ENCODE measurements at places on chromosomes 1 and 21.

DNA sequence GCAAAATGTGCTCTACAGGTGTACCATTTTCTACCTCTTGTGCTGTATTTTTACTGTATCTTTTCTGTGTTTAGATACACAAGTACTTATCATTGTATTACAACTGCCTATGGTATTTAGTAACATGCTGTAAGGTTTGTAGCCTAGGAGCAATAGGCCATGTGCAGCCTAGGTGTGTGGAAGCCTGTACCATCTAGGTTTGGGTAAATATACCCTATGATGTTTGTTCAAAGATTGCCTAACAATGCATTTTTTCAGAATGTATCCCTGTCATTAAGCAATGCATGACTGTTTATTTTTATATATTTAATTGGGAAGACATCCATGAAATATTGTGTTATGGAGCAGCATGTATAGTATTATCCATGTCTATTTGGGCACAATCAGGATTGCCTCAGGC, 11.0 kb downstream of the ETV3L start:
- DNase-seq = no peak

GRCh38 chr1:205477759-205478247, 22.0 kb upstream of the BLACAT1 start:
- DNase-seq = no peak

DNA sequence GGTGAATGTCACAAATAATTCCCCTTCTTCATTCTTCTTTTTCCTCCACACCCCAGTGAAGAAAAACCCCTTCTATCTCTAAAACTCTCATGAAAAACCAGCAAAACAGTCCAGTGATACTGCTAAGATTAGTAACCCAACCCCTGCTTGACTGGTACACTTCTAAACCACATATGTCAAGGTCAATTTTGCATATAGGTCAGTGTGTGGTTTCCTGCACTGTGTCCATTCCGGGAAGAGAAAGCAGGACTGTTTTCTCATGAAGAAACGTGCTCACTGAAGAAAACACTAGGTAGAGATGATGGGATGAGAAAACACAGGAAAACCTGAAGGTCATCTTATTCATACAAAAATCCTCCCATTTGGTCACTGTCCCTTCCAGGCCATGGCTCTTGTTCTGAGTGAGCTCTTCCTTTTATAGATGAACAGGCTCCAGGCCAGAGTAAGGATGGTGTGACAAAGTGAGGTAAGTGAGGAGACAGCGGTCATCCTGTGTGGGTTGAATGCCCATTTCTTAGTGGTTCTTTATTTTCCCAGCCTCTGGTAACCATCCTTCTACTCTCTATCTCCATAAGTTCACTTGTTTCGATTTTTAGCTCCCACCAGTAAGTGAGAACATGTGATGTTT, 122.7 kb downstream of the FASLG start:
- DNase-seq = no peak

DNA sequence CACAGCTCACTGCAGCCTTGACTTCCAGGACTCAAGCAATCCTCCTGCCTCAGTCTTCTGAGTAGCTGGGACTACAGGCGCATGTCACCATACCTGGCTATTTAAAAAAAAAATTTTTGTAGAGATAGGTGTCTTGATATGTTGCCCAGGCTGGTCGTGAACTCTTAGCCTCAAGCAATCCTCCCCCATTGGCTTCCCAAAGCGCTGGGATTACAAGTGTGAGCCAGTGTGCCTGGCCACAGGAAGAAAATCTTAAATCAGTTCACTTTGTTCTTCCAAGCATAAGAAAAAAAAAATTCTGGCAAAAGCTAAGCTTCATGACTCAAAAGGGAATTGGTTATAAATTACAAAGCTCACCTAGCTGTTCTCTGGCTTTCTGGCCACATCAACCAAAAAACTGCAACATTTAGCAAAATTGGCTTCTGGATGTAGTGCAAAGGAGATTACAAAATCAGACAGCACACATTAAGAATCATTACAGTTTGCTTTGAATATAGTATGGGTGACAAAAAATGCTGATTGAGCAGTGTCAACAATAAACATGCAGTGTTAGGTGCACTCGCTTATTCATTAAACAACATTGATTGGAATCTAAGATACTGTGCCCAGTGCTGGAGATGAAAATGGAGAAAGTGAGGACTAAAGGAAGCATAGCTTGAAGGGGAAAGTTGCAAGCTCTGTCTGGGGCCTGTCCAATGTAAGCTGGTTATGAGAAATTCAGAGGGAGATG, 76.7 kb downstream of the KCTD3 start:
- DNase-seq = no peak

- DNase-seq = no peak
These were observed 209.2 kb upstream of the PTGFR start for GRCh38 chr1:78281580-78281979.

GRCh38 chr21:8997011-8997440, 1524.4 kb upstream of the TPTE start:
- DNase-seq = no peak

GRCh38 chr1:169009666-169010065, 96.8 kb upstream of the ATP1B1 start:
- DNase-seq = no peak

GRCh38 chr1:243525085-243525487, 269.2 kb downstream of the SDCCAG8 start:
- no peak for DNase-seq

DNA sequence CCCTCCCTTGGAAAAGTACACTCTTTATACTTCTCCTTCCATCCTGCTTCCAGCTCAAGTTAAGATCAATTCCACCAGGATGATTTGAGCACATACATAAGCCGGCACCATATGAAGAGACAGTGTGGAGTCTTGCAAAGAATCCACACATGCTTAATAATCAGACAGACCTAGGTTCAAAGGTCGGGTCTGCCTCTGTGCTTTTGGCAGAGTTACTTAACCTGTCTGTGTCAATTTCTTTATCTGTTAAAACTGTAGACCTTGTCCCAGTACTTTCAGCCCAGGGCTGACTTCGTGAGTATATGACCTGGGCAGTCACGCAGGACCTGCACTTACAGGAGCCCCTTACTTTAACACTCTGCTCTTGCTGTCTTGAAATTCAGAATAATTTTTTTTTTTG, 30.2 kb upstream of the BECN2 start:
- no peak for DNase-seq

DNA sequence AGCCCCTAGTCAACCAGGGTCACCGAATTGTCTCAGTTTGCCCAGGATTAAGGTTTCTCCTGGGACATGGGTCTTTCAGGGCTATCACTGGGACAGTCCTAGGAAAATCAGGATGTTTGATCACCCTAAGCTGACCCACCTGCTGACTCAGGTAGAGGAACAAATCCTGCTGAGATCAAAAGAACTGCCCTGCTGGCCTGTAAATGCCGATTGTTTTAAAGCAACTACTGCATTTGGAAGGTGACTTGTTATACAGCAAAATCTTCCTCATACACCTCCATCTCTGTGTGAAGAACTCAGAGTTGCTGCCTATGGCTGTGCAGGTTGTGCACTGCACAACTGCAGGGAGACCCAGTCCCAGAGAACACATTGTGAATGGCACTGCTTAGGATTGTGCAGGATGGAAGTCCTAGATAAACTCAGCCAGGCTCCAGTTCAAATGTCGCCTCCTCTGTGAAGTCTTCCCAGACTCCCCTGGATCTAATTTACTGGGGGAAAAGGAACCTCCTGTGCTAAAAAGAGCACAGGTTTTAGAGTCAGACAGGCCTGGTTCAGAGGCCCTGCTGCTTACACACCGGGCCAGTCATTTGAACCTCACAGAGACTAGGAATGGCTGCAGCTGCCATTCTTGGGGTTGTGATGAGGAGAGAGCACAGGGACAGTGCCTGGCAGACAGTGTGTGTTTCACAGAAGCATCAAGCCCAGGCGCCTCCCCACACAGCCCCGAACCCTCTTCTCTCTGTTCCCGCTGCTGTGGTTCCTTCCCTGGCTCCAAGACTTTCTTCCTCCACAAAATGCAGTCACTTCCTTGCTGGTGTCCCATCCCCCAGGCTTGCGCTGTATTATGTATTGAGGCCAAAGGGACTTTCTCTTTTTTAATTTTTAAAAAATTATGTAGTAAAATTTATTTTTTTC, 23.2 kb upstream of the LRP8 start:
- no peak for DNase-seq

- no peak for DNase-seq
These were observed 57.9 kb downstream of the FGGY start for GRCh38 chr1:59354709-59355337.

- no peak for DNase-seq
These were observed 215.0 kb upstream of the POU3F1 start for GRCh38 chr1:38261574-38261973.

Data from cortex of kidney (tissue), 1 donor.